ENCODE measurements at places on chromosomes 1 and 21. TPM values are rescaled to one million over a fixed set of nuclear protein-coding genes. Genes with fewer than 3 reads are reported as not detected.

GRCh38 chr1:15510611-15511405 lies 13.2 kb downstream of the CASP9 start:
- no peak for DNase-seq

DNA sequence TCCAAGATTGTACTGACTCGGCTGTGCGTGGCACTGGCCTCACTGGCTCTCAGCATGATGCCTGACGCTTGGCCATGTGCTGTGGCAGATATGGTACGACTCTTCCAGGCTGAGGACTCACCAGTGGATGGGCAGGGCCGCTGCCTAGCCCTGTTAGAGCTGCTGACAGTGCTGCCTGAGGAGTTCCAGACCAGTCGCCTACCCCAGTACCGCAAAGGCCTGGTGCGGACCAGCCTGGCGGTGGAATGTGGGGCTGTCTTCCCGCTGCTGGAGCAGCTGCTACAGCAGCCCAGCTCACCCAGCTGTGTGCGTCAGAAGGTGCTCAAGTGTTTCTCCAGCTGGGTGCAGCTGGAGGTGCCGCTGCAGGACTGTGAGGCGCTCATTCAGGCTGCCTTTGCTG lies 2.9 kb downstream of the IPO13 start:
- no peak for DNase-seq

Gene AGT
- total RNA-seq = under 0.01 TPM

GRCh38 chr1:199815947-199816346 lies 211.6 kb upstream of the NR5A2 start:
- DNase-seq = no peak

Gene PI4KB
- 55.3 TPM for total RNA-seq

GRCh38 chr1:207673399-207673798 lies 28.5 kb downstream of the CR1L start:
- DNase-seq = no peak

Gene FAM177B
- not detected for total RNA-seq

GRCh38 chr1:74773582-74773981 lies 40.6 kb downstream of the TYW3 start:
- no peak for DNase-seq

GRCh38 chr1:47724432-47724999 lies 272.7 kb downstream of the TRABD2B start:
- DNase-seq = no peak

Gene LDLRAD2
- 0.17 TPM for total RNA-seq

Gene AMY1C
- total RNA-seq = not detected

DNA sequence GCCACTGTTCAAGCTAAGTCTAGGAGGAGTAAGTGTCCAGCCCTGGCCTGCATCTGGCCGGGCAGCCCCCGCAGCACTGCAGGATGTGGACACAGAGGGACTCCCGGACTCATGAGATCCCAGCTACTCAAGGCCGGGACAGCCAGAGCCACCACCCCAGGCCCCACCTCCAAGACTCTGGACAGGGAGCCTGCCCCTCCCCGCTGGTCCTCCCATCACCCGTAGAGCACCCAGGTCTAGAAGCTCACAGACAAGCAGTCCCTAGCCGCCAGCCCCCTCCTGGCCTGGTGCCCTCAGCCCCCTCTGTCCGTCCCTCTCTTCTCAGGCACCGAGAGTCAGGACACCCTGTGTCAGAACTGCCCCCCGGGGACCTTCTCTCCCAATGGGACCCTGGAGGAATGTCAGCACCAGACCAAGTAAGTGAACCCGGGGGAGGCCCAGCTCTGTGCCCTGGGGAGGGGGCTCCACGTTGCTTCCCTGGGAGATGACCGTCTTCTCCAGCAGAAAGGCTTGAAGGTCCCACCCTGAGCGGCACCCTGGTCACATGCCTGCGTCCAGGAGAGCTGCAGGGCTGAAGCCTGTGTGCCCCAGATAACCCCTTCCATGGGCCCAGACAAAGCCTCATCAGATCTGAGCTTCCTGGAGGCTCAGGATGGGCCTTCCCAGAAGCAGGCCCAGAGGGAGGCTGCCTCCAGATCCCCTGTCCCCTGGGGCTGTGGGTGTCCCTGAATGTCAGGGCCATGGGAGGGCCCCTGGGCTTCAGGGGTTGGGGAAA lies 4.3 kb downstream of the TNFRSF14 start:
- DNase-seq = no peak

DNA sequence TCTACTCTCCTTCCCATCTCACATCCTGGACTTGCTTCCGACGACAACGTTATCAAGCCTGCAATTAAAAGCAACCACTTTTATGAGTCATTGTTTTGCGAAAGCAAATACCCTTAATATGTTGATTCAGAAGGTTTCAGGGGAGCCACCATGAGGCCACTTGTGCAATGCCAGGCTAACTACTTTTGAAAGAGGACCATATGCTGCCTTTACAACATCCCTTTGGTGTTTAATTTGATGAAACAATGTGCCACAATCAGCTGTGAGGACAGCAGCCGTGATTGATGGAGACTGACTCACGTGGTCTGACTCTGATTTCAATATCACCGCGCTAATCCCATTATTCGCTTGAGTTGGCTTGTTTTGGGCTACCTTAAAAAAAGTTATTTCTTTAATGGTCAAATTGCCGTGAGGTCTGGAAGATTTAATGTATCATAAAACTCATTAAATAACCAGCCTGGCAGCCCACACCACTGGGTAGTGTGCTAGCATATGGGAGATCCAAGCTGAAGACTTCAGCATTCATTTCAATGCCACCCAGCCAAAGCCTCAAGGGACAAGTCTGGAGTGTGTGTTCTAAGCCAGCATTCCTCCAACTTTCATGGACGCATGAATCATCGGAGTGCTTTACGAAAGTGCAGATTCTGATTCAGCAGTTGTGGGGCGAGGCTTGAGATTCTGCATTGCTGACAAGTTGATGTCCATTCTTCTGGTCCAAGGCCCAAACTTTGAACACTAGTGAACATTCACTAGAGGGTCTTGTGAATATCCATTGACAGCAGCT lies 73.3 kb upstream of the PAXBP1 start:
- no peak for DNase-seq

- peak; percentile 71 for DNase-seq
Measured at GRCh38 chr1:58814251-58815068, 30.6 kb upstream of the JUN start.

Gene FGR
- 0.74 TPM for total RNA-seq

DNA sequence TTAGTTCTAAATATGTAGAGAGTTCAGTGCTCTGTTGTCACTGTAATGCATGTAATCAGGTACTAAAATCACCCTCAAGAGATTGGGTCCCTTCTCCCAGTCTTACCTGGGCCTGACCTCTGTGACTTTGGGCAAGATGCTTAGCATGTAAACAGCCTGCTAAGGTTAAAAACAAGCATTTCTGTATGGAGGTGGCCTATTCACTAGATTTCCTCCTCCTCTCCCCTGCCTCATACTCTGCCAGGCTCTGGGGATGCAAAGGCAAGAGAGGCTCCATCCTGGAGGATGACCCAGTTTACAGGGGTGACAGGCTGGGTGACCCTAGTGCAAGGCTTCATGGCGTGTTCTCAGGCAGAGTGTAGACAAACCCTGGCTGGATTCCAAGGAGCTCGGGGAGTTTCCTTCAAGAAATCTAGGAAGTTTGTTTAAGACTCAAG lies 28.8 kb downstream of the VANGL2 start:
- no peak for DNase-seq

DNA sequence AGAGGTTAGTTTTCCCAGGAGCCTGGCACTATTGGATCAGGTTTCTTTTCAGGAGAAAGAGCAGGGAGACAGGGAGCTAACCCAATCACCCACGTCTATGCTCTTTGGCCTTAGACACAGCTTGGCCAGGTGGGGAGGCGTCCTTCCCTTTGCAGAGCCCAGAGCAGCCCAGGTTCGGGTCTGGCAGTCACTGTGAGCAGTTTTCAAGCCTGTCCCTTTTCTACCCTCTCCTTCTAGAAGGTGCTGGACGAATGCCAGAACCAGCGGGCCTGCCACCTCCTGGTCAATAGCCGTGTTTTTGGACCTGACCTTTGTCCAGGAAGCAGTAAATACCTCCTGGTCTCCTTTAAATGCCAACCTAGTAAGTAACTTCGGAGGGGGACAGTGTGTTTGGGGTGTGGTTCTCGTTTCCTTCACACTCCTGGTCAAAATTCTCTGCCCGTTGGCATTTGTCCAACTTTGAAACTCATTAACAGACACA lies 44.9 kb downstream of the EVA1C start:
- DNase-seq = peak; percentile 71

- no peak for DNase-seq
Measured at GRCh38 chr1:6223617-6224016, 12.1 kb downstream of the ICMT start.

DNA sequence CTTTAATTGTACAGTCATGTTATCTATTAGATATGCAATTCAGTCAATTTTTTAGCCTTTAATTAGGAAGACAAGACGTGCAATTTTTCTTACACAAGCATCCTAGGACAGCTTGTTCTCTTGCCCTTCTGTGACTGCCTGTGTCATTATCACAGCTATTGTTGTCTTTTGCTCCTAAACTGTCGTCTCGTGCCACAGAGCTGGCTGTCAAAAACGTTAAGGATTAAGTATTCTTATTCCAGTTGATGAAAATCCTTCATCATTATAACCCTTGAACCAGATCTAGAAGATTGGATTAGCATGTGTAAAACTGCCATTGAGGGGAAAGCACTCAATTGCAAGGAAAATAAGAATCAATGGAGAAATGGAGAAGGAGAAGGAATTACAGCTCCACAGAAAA lies 43.8 kb upstream of the AIM2 start:
- DNase-seq = no peak

- DNase-seq = no peak
Measured at GRCh38 chr1:231860221-231861088, 233.9 kb downstream of the DISC1 start.

DNA sequence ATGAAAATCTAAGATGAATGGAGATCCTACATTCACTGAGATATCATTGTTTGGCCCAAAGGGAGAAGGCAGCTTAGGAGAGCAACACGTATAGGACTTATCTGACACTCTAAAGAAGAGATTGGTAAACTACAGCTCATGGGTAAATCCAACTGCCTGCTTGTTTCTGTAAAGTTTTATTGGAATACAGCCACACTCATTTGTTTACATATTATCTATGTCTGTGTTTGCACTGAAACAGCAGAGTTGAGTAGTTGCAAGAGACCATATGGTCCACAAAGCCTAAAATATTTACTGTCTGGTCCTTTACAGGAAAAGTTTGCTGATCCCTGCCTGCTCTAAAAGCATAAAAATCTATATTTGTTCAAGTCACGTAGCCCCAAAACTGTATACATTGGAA lies 14.3 kb upstream of the LRRC53 start:
- DNase-seq = no peak

GRCh38 chr1:118077331-118078045 lies 107.5 kb downstream of the SPAG17 start:
- peak; percentile 53 for DNase-seq

DNA sequence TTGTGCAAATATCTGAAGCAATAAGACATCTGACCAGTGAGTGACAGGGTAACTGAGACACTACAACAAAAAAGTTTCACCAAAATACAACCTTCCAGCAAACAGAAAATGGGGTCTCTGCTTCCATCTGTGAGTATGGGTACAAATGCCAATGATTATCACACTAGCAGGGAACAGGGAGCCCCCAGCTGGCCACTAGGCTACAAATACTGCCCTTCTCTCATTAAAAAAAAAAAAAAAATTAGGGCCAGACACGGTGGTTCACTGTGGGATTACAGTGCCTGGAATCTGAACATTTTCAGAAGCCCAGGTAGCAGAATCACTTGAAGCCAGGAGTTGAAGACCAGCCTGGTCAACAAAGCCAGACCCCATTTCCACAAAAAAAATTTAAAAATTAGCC lies 48.4 kb upstream of the EDARADD start:
- peak; percentile 7 for DNase-seq

Measured in dermis blood vessel endothelial cell (primary cell).